COR-L47 (cell line): ENCODE measurements at places on chromosomes 1 and 21.

DNA sequence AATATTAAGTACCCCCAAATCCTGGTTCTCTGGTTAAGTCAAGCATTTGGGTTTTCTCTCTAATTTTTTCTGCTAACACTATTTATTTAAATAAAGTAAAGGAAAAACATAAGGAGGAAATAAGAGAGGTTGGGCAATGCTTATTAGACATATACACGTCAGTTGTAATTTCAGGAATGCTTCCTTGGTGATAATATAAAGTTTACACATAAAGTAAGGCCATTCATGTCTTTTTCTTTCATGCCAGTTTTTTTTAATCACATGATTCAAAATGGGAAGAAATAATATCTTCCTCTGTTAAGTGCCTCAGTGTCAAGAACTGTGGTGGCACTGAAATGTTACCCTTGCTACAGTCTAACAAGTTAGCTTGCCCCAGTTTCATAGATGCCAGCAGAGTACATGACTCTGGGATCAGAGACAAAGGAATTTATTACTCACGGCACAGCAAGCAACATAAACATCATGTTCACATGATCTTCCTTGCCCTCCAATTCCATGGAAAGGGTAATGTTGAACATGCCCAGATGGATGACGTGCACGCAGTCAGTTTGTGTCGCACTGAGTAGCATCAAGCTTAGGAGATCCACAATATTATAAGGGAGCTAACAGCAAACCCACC is 184.9 kb downstream of the PLA2G4A start:
- no peak for DNase-seq

DNA sequence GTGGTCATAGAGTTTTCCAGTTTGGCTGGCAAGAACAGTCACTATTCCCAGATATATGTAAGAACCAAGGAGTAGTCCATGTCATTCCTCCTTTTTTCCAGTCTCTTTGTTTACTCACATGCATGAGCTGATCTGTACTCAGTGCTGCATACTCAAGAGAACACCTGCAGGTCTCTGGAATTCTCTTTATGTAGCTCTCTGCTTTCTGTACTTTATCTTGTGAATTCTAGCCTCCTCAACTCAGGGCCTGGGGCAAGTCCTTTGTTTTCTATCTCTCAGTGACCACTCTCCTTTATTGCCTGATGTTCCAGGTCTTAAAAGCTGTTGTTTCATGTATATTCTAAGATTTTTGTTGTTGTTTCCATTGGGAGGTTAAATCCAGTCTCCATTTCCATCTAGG is 478.9 kb downstream of the DPYD start:
- no peak for DNase-seq

DNA sequence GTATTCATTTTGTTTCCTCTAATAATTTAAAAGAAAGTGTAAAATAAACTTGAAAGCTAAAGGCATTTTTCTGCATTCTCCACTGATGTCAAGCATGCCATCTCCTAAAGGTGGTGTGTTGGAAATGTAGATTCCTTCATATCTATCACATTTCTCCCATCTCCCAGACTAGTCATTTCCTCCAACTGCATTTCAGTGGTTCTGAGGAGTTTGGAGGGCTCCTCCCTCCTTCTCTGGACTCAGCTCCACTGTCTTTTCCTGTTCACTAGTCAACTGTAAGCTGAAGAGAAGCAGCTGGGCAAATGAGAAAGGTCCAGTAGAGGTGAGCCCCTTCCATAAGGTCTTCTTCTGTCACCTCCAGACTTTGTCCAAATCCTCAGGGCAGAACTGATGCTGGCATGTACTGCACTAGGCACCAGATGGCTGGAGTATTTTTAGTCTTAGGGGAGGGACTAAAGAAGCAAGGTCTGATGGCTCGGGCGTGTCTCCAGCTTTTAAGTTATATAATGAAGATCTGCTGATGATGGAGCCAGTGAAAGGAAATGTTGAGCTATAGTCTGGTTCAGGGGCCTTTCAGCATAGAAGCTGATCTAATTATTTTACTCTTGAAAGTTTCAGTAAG is 186.1 kb downstream of the NTNG1 start:
- DNase-seq = no peak

DNA sequence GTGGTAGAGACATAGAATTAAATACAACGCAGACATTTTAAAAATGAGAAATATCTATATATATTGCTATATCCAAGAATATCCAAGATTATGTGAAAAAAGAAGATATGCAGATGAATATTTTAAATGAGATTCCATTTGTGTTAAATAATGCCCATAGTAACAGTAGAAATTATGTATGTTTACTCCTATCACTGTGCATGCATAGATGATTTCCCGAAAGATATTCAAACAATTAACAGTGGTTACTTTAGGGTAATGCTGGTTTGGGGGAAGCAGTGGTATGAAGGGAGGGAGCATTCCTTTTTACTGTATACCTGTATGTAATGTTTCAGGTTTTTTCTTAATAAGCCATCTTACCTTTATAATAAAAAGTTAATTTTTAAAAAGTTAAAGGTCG is 25.1 kb downstream of the DNTTIP2 start:
- no peak for DNase-seq

DNA sequence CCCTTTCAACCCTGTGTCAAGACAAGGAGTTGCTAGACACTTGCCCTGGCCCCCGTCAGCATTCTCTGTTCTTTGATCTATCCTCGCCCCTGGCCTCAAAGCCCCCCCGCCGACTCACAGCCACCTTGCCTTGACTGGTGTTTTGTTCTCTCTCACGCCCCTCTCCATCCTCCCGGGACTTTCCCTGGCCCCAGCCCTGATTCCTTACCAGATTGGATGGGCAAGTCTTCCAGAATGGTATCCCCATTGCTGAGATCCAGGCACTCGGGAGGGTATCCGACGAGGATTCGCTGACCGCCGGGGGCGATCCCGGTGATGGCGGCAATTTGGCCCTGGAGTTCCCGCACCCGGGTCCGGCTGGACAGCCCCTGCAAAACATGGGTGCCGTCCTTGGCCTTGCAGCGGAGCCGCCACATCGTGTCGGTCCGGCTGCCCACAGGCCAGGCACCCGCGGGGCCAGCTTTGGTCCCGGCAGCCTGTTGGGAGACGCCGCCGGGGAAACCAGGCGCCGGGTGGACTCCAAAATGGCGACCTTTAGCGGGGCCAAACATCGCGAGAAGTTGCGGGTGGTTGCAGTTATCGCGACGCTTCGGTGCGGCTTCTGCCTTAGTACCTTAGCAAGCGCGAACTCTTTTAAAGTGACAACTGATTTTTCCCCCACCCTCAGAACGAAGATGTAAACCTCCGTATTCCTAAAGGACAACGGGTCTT is 373 bp downstream of the YOD1 start:
- DNase-seq = peak; percentile 89

DNA sequence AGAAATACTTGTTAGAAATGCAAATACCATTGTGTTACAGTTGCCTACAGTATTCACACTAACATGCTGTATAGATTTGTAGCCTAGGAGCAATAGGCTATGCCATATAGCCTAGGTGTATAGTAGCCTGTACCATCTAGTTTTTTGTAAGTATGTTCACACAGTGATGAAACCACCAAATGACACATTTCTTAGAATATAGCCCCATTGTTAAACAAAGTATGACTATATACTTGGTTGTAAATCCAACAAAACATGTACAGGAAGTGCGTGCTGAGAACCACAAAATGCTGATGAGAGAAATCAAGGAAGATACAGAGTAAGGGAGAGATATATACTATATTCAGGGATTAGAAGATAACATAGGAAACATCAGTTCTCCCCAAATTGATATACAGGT is 92.2 kb downstream of the POU2F1 start:
- no peak for DNase-seq
